ENCODE measurements at places on chromosomes 12 and 14. TPM values are rescaled to one million over a fixed set of nuclear protein-coding genes. Genes with fewer than 3 reads are reported as not detected.
A peak's percentile ranks its signal among the peaks of the same experiment; 100 is the strongest.

DNA sequence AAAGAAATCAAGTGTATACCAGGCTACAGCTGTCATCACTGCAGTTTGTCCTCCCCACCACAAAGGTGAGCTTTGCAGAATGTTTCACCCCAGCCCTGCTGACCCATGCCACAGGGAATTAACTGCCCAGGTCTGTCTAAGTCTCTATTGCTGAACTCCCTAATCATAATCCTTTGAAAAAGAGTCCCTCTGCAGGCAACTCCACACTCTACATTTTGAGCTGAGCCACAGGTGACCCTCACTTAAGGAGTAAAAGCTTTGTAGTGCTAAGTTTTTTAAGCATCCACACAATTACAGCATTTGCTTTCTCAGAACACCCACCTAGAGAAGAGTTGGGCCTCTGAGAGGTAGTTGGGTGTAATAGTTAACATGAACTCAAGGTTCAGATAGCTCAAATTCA is 90.0 kb downstream of the C12orf50 start:
- no peak for DNase-seq
- H3K27me3 ChIP-seq, result no peaks in the 10 kb centered on the region
- no peak overlapping the region for H3K27ac ChIP-seq

- no peaks in the 10 kb centered on the region for H3K36me3 ChIP-seq
- H3K27ac ChIP-seq, result no peak within 1 kb of the TSS
- no peak for DNase-seq
- H3K4me1 ChIP-seq, result peaks cover 7% of the 10 kb centered on the region
Observed at GRCh38 chr12:14961466-14962152, at the start of gene ARHGDIB. TSS of gene ARHGDIB (minus strand) at chr12:14961601. CDS start at chr12:14950712, 10,889 bp downstream.

KCNC2 gene
- total RNA-seq, result not detected

GRCh38 chr12:133129368-133130037 is 571 bp downstream of the ZNF891 start:
- peaks cover 24% of the 10 kb centered on the region for H3K36me3 ChIP-seq
- no peak for DNase-seq
- peak overlapping the region; percentile 86 for H3K4me3 ChIP-seq
- no peaks in the 10 kb centered on the region for H3K27me3 ChIP-seq
- no peaks in the 10 kb centered on the region for H3K4me1 ChIP-seq

DNA sequence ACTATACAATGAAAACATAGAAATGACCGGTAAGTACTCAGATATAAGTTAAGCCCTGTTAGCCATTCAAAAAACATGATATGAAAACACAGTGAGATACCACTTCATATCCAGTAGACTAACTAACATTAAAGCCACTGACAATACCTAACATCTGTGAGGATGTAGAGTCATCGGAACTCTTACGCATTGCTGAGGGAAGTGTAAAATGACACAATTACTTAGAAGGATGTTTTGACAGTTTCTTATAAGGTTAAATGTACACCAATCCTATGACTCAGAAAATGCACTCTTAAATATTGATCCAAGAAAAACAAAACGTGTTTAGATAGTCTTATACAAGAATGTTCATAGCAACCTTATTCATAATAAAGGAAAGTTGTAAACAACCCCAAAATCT is 782.9 kb downstream of the BCL11B start:
- H3K36me3 ChIP-seq, result no peaks in the 10 kb centered on the region
- DNase-seq, result no peak
- no peaks in the 10 kb centered on the region for H3K4me1 ChIP-seq
- H3K4me3 ChIP-seq, result no peak overlapping the region

TNFAIP2 gene
- 4.6 TPM for total RNA-seq

DNA sequence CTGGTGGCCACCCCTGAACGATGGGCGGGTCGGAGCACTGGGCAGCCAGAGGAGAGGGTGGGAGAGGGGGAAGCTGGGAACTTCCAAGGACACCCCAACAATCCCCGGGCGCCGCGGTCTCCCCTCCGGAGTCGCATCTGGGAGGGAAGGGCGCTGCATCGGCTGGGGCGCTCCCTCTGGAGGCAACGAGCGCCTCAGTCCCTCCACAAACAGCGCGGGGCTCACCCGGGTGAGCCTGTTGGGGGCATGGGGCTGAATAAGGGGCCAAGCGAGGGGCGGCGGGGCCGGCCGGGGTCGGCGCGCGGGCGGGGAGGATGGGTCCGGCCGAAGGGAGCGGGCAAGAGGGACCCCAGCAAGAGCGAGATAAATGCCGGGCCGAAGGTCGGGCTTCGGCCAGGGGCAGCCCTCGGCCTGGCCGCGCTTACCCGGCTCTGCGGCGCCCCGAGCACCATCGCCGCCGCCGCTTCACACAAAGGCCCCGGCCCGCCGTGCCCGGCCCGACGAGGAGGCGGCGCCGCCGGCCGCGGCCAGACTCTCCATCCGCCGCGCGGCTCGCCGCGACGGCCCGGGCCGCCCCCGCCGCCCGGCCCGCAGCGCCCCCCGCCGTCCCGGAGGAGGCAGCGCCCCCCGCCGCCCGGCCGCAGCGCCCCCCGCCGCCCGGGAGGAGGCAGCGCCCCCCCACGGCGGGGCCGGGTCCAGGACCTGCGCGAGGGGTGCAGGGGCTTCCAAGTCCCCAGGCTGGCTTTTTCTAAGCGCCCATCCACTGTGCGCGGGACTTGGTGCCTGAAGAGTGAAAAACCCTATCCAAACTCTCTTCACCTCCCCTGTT is at the start of gene ZBTB39:
ZBTB39 (minus strand) TSS at position 567 of the 829 bp plus-strand sequence. CDS start 1,629 bp downstream, outside the sequence.
- H3K4me3 ChIP-seq, result peak within 1 kb of the TSS; percentile 97
- peak within 1 kb of the TSS; percentile 53 for H3K27ac ChIP-seq
- DNase-seq, result peak; percentile 93
- peaks cover 38% of the 10 kb centered on the region for H3K36me3 ChIP-seq
- peaks cover 14% of the 10 kb centered on the region for H3K27me3 ChIP-seq
- peaks cover 20% of the 10 kb centered on the region for H3K4me1 ChIP-seq
